T-cell (primary cell): ENCODE measurements at places on chromosomes 11 and 22. TPM values are rescaled to one million over a fixed set of nuclear protein-coding genes. Genes with fewer than 3 reads are reported as not detected.

GRCh38 chr11:112321501-112322172, 61.0 kb upstream of the PLET1 start:
- no peak for DNase-seq
- no peak overlapping the region for H3K27ac ChIP-seq
- no peaks in the 10 kb centered on the region for H3K36me3 ChIP-seq
- H3K4me3 ChIP-seq = no peak overlapping the region
- H3K27me3 ChIP-seq = no peaks in the 10 kb centered on the region

Gene UBQLNL
- 1.0 TPM for total RNA-seq

DNA sequence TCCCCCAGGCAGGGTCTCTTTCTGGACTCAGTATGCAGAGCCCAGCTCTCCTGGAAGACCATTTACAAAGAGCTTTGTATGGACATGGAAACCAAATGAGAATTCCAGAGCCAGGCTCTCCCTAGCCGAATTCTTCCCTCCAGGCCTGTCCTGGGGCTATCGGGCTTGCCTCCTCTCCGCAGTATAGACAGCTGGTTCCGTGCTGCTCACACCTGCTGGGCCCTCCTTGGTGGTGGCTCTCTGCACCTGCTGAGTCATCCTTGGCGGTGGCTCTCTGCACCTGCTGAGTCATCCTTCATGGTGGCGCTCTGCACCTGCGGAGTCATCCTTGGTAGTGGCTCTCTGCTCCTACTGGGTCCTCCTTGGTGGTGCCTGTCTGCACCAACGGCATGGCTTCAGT, 743.5 kb downstream of the BRD1 start:
- H3K27ac ChIP-seq = no peak overlapping the region
- no peak overlapping the region for H3K4me3 ChIP-seq
- peaks cover 24% of the 10 kb centered on the region for H3K27me3 ChIP-seq
- H3K36me3 ChIP-seq = no peaks in the 10 kb centered on the region

- peaks cover 15% of the 10 kb centered on the region for H3K4me1 ChIP-seq
- no peaks in the 10 kb centered on the region for H3K36me3 ChIP-seq
Measured at GRCh38 chr22:36027935-36028645, 534 bp downstream of the RBFOX2 start.

Gene PGR
- total RNA-seq = not detected

DNA sequence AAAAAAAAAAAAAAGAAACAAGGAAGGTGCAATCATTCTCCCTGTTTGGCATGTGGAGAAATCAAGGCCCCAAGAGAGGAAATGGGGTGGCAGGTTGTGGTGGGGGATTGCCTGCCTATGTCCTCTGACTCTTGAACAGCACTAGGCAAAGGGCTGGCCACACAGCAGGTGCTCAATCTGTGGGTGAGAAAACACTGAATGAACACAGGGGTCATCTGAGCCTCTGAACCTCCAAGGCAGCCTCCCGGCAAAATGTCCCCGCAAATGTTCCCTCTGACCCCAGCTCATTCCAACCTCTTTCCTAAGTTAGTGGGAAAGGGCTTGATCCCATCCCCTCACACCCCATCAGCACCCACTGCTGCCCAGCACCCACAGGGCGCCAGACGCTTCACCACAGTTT, 4.6 kb downstream of the PLA2G6 start:
- H3K4me3 ChIP-seq = no peak overlapping the region
- no peaks in the 10 kb centered on the region for H3K27me3 ChIP-seq
- H3K36me3 ChIP-seq = no peaks in the 10 kb centered on the region
- H3K27ac ChIP-seq = no peak overlapping the region
- DNase-seq = no peak

Gene OR8I2
- not detected for total RNA-seq

- H3K36me3 ChIP-seq = no peaks in the 10 kb centered on the region
- H3K4me3 ChIP-seq = no peak overlapping the region
- H3K27me3 ChIP-seq = no peaks in the 10 kb centered on the region
- peak overlapping the region; percentile 76 for H3K27ac ChIP-seq
- H3K4me1 ChIP-seq = peaks cover 5% of the 10 kb centered on the region
Measured at GRCh38 chr11:67584881-67585873, 1.6 kb downstream of the GSTP1 start.

DNA sequence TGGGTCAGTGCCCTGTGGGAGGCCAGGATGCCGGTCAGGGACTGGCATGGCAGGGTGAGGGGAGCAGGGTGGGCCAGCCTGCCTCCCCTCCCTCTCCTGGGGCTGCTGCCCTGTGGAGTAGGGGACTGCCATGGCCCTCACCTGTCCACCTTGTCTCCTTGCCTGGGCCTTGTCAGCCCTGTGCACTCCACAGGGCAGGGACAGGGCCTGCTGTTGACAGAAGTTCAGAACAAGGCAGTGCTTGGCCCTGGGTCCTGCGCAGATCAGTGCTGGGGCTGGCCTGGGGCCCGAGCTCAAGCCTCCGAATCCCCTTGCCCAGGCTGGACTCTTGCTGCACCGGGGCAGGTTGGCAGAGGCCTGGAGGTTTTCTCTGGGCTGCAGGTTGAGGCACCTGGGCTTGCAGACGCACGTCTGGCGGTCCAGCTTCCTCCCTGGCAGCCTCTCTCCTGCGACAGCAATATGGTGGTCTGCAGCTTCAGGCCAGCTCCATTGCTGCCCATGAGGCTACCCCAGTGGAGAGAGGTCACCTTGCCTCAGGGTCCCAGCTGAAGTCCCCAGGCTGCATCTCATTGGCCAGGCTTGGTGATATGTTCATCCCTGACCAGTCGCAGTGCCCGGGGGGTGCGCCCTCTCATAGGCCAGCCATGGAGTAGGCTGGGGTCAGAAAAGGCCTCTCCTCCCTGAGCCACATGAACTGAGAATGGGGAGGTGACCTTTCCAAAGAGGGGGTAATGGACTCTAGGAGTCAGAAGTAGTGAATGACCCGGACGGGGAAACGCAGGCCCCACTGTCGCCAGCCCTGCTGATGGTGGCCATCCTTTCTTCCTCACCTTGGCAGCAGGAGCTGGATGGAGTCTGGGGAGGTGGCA, 21.5 kb upstream of the CHKA start:
- no peak for DNase-seq
- H3K4me3 ChIP-seq = no peak overlapping the region
- H3K4me1 ChIP-seq = peaks cover 17% of the 10 kb centered on the region
- H3K27ac ChIP-seq = no peak overlapping the region

GRCh38 chr22:45516163-45516562, 13.5 kb downstream of the FBLN1 start:
- no peak overlapping the region for H3K4me3 ChIP-seq
- DNase-seq = no peak
- H3K27me3 ChIP-seq = no peaks in the 10 kb centered on the region
- no peaks in the 10 kb centered on the region for H3K36me3 ChIP-seq
- H3K27ac ChIP-seq = no peak overlapping the region

Gene RPS13
- 1,599 TPM for total RNA-seq

DNA sequence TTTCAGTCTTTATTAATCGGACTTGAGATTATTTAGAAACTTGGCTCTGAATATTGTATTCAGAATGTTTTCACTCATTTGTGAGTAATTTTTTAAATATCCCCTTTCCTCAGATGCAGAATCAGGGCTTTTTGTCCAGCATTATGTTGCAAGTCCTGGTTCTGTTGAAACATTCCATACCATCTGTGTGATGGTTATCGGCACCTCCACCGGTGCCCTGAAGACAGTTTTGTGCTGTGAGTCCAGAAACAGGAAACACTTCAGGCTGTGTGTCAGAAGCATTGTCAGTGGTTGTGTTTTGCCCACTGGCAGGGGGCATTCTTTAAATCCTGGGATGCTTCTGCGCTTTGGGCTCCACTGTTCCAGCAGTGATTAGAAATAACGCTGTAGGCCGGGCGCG, 20.4 kb downstream of the CDPF1 start:
- DNase-seq = no peak
- H3K4me1 ChIP-seq = no peaks in the 10 kb centered on the region
- H3K27me3 ChIP-seq = no peaks in the 10 kb centered on the region
- H3K27ac ChIP-seq = no peak overlapping the region
- H3K36me3 ChIP-seq = peaks cover 2% of the 10 kb centered on the region

DNA sequence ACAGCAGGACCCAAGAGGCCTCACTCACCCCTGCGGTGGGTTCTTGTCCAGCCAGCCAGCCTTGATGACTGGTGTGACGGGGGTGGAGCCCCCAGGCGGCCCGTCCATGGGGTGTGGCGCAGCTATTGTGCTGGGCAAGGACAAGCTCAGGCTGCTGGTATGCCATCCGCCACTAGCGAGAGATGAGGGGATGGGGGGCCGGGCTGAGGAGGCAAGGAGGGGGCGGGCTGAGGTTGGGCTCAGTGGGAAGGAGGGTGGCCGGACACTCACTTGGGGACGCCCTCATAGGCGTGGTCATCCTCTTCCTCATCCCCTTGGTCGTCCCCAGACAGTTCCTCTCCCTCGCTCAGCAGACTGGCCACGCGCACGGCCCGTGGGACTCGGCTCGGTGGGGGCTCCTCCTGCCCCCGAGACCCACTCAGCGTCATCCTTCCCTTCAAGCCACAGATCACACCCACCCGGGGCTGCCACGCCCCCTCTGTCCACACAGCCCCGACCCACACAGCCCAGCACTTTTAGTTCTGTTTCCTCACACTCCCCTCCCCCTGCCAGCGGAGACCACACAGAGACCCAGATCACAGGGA, 38.0 kb upstream of the PDE2A start:
- H3K36me3 ChIP-seq = peaks cover 17% of the 10 kb centered on the region
- H3K27me3 ChIP-seq = no peaks in the 10 kb centered on the region

- no peaks in the 10 kb centered on the region for H3K27me3 ChIP-seq
- no peak overlapping the region for H3K4me3 ChIP-seq
- no peak for DNase-seq
Measured at GRCh38 chr11:74766905-74767304, 18.3 kb downstream of the RNF169 start.

DNA sequence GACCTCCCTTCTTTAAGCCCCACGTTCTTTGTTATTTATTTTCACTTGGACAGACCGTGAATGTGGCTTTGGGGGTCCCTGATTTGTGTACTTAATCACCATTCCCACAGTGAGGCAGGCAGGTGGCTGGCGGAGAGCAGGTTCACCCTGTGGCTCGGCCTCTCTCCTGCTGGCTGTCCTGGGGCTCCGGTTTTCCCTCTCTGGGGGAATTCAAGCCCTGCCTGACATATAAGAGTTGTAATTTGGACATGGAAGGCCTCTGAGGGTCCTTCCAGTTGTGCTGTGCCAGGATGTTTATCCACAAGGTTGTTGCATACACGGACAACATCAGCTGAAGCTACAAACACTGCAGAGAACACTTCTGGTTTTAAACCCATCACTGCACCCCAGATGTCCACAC, 824.5 kb downstream of the TBC1D22A start:
- H3K4me1 ChIP-seq = no peaks in the 10 kb centered on the region
- DNase-seq = no peak
- H3K4me3 ChIP-seq = no peak overlapping the region
- H3K36me3 ChIP-seq = no peaks in the 10 kb centered on the region
- no peak overlapping the region for H3K27ac ChIP-seq
